Stimulated activated CD8-positive, alpha-beta memory T cell treated with anti-CD3 and anti-CD28 coated beads, Interleukin-15, amount 100 ng/mL, for 1 hour (primary cell): ENCODE measurements at places on chromosomes 7 and 10.

GRCh38 chr7:43582503-43583423 lies at the start of gene STK17A:
Gene STK17A, plus strand, starts transcription at chr7:43583108. Its CDS starts 136 bp downstream, at chr7:43583244.
- peak; percentile 81 for DNase-seq

DNA sequence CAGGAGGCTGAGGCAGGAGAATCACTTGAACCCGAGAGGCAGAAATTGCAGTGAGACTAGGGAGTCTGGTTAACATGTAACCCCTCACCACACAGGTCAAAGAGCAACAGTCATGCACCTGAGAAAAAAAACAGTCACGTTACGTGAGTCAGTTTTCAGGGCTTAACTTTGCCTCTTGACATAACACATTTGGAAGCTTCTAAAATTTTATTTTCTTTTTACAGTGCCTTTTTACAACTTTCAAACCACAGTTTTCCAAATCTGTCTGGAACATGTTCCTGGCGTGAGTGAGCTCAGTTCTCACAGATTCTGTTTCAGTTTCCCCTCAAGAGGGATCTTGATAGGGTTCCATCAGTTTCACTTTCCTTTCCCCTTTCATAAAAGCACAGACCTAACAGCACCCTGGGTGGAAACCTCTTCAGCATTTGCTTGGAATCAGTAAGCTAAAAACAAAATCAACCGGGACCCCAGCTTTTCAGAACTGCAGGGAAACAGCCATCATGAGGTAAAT lies 4.4 kb downstream of the IFIT3 start:
- DNase-seq = no peak

DNA sequence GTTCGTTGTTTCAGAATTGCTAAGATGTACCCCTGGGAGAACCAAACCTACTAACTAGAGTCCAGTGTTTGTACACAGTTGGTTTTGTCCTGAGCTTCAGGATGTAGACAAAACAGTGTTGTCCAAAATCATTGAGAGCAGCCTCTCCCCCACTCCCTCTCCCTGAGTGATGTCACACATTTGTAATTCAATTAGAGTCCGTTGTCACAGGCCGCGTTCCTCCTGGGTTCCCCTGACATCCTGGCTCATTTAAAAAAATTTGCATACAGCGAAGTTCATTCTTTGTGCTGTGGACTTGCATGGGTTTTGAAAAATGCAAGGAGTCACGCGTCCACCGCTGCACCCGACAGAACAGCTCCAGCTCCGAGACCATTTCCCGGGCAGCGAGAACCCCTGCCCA lies 10.3 kb downstream of the GRIFIN start:
- no peak for DNase-seq

DNA sequence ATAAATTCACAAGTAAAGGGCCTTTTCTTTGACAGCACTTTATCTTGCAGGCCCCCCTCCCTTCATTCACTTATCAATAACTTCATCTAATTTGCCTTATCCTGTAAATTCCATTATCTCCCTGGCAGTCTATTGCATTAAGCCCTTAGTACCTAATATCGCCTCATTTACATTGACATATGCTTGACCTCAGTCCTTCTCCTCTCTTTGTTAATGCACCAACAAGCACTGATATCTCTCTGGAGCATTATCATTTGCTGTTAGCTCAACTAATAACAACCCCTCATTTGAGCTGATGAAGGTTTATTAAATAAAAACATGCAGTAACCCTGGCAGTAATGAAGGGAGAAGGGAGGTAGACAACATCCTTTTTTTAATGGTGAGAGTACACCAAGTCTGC lies 46.8 kb downstream of the EXOC4 start:
- DNase-seq = no peak

- no peak for DNase-seq
These were observed 29.6 kb downstream of the RPS24 start for GRCh38 chr10:78063236-78063635.
